ENCODE measurements at places on chromosomes 5 and 9.

DNA sequence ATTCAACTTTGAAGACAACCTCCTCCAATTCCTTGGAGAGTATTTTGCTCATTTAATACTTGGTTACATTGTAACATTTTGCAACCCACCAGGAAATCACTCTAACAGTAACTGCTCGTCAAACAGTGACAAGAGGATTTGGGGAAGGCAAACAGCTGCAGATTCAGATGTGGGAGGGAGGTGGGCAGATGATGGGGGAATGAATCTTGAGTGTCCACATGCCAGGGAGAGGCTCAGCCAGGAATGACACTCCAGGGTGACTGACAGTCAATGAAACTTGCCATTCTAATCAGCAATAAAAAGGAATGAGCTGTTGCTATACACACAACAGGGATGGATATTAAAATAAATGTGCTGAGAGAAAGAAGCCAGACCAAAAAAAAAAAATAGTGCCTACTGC lies 97.7 kb upstream of the ANKRD55 start:
- DNase-seq, result no peak

GRCh38 chr9:122327175-122327574 lies 43.6 kb upstream of the PTGS1 start:
- no peak for DNase-seq

DNA sequence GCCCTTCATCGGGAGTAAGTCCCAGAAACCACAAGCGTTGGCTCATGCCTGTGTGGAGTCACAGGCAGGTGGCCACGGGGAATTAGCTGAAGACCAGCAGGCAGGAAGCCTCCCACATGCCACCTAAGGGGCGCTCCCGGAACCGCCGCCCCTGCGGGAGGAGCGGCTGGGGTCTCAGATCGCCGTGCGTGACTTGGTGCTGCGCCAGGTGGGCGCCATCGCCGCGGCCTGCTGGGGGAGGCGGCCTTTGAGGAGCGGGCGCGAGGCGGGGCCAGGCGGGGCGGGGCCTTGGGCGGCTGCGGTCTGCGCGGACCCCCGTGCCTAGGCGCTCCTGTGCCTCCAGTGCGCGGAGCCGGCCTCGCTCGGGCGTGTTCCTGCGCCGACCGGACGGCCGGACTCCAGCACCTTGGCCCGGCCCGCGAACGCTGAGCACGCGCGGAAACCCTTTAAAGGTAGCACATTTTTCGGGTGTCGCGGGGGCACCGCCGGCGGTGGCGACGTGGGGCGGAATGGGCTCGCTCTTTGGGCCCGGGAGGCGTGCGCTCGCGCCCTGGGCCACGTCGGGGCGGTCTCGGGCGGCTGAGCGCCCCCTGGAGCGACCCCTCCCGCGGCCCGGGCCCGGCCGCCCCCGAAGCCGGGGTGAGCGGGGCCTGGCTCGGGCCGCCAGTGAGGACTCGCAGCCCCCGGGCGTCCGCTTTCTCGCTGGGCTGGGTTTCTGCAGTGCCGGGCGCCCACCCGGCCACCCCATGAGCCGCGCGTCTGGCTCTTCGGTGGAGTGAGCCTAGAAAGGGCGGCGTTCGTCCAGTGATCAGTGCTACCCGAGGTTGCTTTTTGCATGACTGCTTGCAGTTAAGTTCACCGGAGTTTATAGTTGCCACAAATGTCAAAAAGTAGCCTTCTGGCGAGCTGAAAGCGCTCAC lies 24.5 kb downstream of the LECT2 start:
- DNase-seq, result no peak

DNA sequence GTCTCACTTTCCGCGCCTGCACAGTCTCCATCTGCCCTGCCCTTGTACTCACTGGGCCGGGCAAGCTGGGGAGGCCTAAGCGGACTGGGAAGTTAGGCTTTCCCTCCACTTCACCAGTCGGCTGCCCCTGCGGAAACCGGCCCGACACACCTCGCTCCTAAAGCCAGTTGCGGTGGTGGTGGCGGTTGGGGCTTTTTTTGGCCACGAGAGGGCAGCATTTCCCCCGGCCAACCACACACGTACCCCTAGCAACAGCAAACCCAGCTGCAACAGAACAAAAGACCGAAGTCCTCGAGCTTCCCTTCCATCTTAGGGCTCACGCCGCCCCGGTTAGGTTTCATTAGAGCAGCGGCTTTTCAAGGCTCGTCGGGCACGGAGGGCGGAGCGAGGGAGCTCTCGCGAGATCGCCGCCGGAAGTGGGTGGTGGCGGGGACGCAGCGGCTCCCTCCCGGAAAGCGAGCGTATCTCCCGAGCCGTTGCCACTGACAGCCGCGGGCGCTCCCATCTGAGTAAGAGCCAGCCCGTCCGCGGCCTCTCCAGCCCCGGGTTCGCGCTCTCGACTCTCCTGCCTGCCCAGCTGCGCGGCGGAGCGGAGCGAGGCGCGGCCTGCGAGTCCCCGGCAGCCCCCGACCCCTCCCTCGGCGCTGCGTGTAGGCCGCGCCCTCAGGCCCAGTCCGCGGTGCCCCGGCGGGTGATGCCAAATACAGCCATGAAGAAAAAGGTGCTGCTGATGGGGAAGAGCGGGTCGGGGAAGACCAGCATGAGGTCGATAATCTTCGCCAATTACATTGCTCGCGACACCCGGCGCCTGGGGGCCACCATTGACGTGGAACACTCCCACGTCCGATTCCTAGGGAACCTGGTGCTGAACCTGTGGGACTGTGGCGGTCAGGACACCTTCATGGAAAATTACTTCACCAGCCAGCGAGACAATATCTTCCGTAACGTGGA lies at the start of gene RRAGA:
Gene RRAGA, plus strand, starts transcription at position 462 of the 951 bp plus-strand sequence. Its CDS starts 233 bp downstream, at position 695.
- DNase-seq, result peak; percentile 98

DNA sequence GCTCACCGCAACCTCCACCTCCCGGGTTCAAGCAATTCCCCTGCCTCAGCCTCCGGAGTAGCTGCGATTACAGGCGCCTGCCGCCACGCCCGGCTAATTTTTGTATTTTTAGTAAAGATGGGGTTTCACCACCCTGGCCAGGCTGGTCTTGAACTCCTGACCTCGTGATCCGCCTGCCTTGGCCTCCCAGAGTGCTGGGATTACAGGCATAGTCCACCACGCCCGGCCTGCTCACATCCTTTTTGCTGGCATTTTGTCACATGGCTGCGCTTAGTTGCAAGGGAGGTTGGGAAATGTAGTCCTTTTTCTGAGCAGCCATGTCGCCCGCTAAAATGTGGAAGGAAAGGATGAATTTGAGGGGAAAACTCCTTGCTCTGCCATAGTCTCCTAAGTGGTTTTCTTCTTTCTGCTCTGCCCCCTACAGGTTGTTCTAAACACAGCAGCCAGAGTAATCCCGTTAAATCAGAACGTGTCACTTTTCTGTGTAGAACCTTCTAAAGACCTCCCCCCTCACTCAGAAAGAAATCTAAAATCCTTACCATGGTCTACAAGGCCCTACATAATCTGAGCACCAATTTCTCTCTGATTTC lies 57.8 kb upstream of the HSPA9 start:
- peak; percentile 81 for DNase-seq
